ENCODE measurements at places on chromosomes 11 and 22. TPM values are rescaled to one million over a fixed set of nuclear protein-coding genes. Genes with fewer than 3 reads are reported as not detected.
A peak's percentile ranks its signal among the peaks of the same experiment; 100 is the strongest.

DNA sequence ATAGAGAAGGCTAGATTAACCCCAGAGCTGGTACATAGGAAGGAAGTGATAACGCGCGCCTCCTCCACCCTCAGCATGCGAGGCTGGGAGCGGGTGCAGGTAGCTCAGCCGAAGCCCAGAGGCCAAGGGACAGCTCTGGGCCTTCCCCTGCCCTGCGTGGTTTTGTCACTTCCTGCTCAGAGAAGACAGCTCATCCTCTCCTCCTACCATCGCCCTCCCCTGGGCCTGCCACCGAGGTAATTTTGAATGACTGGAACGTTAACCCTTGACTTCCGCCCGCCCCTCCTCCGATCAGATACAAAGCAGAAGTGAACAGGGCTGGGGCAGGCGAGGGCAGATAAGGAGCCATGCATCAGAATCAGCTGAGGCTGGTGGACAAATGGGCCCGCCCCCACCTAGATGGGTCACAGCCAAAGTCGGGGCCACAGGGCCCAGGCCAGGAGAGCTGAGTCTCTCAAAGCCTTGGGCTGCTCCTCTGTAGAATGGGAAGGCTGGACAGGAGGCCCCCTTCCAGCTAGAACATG is 1.6 kb downstream of the RAC2 start:
- peak; percentile 85 for DNase-seq

DNA sequence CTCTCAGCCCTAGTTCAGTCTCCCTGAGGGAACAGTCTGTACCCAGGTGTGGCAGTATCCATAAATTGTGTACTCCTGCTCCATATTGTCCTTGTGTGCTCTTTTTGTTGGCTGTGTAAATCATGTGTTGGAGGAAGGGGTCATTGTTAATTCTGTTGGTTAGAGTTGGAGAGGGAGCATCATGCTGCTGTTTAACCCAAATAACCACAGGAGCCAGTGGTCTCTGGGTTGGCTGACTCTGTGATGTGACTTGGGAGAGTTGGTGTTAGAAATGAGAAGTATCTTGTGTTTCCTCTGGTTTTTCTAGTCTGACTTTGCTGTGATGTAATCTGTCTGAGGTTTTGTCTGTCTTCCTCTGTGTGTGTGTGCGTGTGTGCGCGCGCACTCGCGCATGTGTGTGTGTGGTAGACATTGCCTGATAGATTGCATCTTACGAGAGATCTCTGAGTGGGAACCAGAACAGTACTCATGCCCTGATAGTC is 30.5 kb downstream of the CTNND1 start:
- DNase-seq: peak; percentile 93

DNA sequence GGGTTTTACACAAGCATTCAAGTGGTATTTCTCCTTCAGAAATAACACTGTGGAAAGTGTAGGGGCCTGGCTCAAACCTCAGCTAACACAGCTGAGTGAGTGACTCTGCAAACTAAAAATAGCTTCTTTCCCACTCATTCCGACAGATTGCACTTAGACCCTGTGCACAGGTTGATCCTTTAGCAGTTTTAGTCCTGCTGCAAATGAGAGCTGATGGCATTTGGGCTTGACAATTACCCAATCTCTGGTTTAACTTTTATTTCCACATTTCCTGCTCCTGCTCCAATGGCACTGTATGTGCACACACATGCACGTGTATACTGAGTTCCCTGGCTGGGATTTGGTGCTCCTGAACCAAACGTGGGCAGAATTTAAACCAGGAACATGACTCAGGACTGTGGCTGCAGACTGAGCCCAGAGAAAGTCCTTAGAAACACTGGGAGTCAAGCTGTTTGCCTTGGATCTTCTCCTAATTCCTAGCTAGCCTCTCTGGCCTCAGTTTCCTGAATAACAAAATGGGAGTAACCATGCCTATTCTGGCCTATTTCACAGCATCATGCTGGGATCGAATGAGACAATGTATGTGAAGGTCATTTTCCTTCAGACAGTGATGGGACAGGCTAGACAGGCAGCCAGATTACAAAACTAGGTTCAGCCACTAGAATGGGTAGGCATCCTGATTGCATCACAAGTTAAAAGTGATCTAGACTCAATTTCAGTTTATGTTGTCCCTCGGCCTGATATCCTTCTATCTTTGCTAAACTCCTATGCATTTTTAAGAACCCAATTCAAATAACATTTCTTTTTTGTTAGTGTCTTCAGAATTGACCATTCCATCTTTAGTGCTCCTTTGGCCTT is 58.2 kb downstream of the SERGEF start:
- no peak for DNase-seq

DNA sequence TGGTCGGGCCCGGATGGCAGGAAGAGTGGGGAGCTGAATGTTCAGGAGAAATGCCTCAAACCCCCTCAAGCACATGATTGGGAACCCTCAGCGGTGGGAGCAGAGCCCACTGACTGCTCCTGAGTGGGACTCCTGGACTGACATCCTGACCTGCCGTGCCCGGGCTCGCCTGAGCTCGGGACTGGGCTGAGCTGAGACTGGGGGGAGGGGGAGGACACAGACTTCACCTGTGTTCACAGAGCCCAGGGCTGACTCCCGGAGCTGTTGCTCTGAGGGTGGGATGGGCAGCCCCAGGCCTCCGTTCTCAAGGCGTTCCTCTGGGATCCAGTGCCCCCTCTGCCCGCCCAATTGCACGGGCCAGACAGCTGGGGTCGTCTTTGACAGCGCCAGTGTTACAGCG is 24.6 kb downstream of the DAGLA start:
- no peak for DNase-seq

DNA sequence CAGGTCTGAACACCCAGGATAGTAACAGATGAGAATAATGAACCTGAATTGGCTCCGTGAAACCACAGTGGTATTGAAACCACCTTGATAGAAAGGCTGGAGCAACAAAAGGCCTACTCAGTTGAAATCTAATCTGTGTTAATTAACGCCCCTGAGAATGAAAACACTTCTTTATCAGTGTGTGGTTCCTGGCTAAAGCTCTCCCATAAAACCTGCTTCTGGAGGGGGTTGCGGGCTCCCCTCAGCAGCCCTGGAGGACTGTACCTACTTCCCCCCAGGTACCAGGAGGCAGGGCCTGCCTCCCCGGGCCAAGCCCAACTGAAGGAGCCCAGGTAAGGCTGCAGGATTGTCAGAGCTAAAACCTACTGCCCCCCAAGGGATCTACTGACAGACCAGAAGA is 54.6 kb downstream of the PLEKHA7 start:
- DNase-seq: no peak

DNA sequence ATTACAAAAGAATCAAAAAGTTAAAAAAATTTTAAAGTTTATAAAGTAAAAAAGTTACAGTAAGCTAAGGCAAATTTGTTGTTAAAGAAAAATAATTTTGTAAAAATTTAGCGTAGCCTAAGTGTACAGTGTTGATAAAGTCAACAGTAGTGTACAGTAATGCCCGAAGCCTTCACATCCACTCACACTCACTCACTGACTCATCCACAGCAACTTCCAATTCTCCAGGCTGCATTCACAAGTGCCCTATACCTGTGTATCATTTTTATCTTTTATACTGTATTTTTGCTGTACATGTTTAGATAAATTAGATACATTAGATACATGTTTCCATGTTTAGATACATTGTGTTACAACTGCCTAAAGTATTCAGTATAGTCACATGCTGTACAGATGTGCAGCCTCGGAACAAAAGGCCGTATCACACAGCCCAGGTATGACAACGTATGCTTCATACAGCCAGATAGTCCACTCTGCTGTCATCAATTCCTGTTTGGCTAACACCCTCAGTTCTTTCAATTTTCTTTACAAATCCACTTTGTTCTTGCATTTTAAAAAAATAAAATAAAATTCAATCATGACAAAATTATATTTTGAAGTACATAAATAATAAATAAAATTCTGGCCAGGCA is 80.7 kb downstream of the RBFOX2 start:
- DNase-seq: no peak

DNA sequence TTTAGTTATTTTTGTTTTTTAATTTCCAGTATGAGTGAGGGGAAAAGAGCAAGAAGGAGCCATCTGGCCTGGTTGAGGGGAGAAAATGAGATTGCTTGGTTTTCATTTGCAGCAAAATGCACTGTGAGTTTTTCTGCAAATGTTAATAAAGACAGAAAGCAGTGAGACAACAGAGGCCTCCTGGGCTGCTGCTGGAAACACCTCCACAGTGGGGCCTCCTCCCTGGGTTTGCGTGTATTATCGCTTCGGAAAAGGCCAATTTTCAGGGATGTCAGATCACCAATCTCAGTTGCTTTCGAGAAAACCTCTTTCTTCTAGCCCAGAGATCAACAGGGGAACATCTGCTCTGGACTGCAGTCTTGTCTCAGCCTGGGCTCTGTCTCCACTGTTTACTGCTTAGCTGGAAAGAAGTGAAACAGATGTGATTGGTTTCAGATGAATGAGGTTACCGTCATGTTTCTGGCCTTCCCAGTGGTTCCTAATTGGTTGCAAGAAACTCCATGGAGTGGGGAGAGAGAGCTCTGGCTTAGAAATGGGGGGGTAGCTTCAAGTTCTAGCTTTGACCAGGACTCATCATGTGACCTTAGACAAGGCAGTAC is 17.3 kb downstream of the TSPAN18 start:
- DNase-seq: peak; percentile 0

DNA sequence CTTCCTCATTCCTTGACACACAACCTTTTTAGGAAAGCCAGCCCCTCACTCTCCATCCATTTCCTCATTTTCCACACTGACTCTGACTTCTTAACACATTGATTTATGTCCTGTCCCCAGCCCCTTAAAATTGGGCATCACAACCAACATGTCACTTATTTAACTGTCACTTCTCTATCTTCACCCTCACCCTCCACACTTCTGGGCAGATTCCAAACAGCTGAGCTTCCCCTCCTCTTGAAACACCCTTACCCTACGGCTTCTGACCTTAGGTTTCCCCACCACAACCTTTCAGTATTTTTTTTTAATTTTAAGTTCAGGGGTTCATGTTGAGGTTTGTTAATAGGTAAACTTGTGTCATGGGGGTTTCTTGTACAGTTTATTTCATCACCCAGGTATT is 696.3 kb downstream of the DLG2 start:
- DNase-seq: no peak

- no peak for DNase-seq
Observed at GRCh38 chr11:124202951-124203350, 19.8 kb downstream of the OR10D3 start.

DNA sequence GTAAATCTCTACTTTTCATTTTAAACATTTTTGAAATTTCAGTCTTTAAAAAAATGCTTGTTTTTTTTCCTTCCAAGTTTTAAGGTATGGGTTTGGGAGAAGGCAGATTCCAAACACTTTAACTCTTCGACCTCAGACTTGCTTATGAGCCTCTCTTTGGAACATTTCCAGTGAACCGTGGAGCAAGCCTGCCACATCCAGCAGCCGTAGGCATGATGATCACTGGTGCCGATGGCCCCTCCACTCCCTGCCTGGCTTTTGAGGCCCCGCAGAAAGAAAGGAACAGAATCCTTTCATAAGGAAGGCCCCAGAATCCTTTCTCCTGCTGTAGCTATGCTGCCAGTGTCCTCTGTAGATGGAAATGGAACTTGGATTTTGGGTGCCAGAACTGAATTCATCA is 50.7 kb downstream of the BMAL1 start:
- DNase-seq: no peak

DNA sequence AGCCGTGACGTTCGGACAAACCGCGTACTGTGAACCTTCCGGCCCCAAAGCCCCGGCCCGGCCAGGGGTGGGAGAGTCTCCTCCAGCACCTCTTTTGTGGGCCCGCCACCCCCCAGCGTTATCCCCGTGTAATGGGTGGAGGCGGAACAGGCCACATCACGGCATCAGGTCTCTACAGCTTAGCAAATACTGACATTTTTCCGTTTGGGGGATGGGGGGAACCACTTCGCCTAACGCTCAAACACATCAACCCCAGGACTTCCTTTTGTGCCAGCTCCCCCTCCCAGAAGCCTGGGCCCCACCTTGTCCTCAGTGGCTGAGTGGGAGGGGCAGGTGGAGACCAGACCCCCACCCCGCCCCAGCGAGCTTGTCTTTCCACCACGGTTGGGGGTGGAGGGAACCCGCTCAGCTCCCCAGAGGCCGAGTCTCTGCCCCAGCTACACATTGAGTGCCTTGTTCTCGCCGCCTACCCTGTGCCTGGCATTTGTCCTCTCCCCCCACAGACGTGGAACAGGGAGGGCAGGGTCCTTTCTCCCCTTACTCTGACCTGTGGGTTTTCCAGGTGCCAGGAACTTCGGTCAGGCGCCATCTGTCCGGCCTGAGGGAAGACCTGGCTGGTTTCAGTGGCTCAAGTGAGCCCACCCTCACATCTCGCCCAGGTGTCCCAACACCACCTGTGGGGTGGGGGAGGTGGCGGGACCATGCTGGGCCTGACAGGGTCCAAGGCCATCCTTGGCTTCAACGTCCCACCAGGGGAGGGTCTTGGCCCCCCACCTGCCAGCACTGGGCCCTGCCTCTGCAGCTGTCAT is 29.6 kb downstream of the SBF1 start:
- no peak for DNase-seq

DNA sequence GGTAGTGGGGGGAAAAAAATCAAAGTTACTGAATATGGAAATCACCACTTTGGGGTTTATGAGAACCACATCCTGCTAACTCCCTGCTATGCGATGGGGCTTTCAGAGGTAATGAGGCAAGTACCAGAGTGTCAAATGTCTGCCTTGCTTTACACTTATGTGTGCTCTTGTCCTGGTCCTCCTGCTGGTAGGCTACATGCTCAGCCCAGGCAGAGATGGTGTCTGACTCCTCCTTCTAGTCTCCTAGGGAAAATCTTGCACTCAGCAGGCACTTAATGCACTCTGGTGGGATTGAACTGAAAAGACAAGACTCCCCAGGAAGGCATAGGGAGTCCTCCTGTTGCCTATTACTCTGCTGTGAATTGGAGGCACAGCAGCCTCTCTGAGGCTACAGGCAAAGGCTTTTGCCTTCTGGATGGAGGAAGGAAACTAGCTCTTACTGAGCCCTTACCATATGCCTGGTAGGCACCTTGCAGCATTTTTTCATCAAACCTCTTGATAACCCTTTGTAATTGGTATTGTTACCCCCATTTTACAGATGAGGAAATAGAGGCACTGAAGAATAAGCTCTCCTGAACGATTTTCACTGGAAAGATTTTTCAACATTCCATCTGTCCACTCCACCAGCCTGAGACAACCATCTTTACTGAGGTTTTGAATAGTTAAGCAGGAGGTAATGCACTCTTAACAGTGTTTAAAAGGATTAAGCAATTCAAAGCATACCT is 132.1 kb upstream of the PAX6 start:
- no peak for DNase-seq

Gene SLC6A5
- not detected for total RNA-seq

Gene C11orf42
- not detected for total RNA-seq

Gene GLYATL1
- not detected for total RNA-seq

Gene GGT5
- 66.5 TPM for total RNA-seq

Gene OR5B21
- not detected for total RNA-seq

Gene APOL2
- total RNA-seq: 51.6 TPM
